Adrenal gland (tissue), 19 donors: ENCODE measurements at places on chromosomes 1 and 21. TPM values are rescaled to one million over a fixed set of nuclear protein-coding genes. Genes with fewer than 3 reads are reported as not detected.

The FCRLA gene
- 0.03 TPM for polyA plus RNA-seq

The ACP6 gene
- 24.6 TPM for polyA plus RNA-seq

The SLC27A3 gene
- polyA plus RNA-seq = 85.0 TPM

The ASPM gene
- polyA plus RNA-seq = 0.08 TPM

The CYP4A22 gene
- polyA plus RNA-seq = not detected
